Peyer's patch (tissue), 4 donors: ENCODE measurements at places on chromosomes 5 and 9. TPM values are rescaled to one million over a fixed set of nuclear protein-coding genes. Genes with fewer than 3 reads are reported as not detected.

The ORM2 gene
- total RNA-seq, result not detected

The NUTM2G gene
- total RNA-seq, result not detected

The N4BP3 gene
- 1.4 TPM for total RNA-seq

The DMGDH gene
- 0.94 TPM for total RNA-seq

DNA sequence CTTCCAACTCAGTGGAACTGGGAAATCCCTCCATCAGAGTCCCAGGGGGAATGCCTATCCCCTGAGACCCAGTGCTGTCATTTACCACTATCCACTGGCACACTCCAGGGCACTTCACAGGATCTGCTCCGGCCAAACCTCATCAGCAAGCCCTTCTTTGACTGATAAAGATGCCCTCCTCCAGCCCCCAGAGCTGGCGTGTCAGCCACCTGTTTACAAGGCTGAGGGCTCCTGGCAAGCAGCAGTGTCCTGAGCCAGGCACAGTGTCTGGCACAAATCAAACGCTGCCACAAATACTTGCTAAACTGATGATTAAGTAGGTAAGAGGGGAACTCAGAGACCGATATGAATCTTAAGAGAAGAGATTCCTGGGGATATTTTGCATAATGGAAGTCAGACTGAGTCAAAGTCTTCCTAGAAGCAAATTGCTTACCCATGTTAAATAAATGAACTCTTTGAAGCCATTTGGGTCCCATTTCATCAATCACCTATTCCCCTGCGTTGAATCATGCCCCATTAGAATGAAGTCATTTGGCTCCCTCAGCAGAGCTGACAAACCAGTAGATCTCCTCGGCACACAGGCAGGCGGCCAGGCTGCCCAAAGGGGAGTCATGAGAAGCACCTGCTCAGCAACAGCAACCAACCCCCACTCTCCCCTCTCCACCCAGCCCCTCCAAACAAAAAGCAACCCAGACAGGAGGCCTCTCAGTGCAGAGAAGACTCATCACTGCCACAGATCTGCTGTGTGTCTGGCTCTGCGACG is 97.4 kb downstream of the CDK5RAP2 start:
- H3K4me1 ChIP-seq, result no peaks in the 10 kb centered on the region
- H3K27me3 ChIP-seq, result no peaks in the 10 kb centered on the region
- no peak for DNase-seq
- no peak overlapping the region for H3K27ac ChIP-seq

DNA sequence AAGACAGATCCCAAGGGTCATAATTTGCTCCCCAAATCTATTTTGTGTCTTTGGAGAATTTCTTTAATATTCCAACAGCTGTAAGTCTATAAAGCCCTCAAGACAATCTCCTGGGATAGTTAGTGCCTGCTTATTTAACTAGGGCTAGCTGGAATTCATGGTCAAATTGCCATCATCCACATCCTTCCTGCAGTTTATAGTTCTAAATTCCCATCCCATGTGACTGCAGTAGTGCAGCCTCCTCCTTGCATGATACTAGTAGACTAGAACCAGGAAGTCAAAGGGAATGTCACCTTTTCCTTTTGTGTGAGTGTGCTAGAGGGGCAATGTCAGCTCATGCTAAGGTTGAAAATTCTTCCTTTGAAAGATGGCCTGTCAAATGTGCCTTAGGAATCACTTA is 214.8 kb upstream of the PIK3R1 start:
- H3K36me3 ChIP-seq, result no peaks in the 10 kb centered on the region
- no peaks in the 10 kb centered on the region for H3K4me1 ChIP-seq
- no peak overlapping the region for H3K27ac ChIP-seq
- H3K27me3 ChIP-seq, result no peaks in the 10 kb centered on the region
- H3K4me3 ChIP-seq, result no peak overlapping the region

DNA sequence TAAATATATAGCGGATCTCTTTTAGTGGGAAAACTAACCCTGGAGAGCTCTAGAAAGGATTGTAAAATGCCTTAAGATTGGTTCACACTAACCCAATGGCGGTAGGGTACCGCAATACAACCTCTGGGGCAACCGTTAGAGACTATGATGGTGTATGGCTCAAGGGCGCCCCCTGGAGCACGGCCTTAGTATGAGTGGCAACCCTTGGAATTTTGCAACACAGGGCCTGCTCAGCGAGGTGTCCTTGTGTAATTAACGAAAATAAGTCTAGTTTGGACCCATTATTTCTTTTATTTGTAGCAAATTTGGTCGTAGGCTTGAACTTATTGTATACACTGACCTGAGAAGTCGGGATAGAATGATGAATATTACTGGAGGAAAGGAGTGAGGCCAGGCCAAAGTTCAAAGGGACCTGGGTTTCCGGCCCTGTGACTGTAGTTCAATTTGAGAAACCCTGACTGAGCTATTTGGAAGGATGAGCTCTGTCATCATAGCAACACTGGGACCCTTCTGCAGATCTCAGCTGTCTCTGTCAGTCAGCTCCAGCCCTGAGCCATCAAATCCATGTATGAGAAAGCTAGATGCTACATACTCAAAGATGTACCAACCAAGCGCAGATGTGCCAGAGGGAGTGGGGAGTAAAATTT is 54.8 kb downstream of the CAMK4 start:
- no peak overlapping the region for H3K4me3 ChIP-seq
- no peaks in the 10 kb centered on the region for H3K36me3 ChIP-seq
- H3K27ac ChIP-seq, result no peak overlapping the region

GRCh38 chr9:106405871-106406435 is 457.0 kb upstream of the ZNF462 start:
- DNase-seq, result no peak
- H3K4me1 ChIP-seq, result no peaks in the 10 kb centered on the region
- H3K27ac ChIP-seq, result no peak overlapping the region

GRCh38 chr5:150499437-150499956 is 8.4 kb upstream of the NDST1 start:
- no peak overlapping the region for H3K4me3 ChIP-seq
- H3K27me3 ChIP-seq, result no peaks in the 10 kb centered on the region
- no peaks in the 10 kb centered on the region for H3K4me1 ChIP-seq
- no peak for DNase-seq
- no peak overlapping the region for H3K27ac ChIP-seq
- no peaks in the 10 kb centered on the region for H3K36me3 ChIP-seq

DNA sequence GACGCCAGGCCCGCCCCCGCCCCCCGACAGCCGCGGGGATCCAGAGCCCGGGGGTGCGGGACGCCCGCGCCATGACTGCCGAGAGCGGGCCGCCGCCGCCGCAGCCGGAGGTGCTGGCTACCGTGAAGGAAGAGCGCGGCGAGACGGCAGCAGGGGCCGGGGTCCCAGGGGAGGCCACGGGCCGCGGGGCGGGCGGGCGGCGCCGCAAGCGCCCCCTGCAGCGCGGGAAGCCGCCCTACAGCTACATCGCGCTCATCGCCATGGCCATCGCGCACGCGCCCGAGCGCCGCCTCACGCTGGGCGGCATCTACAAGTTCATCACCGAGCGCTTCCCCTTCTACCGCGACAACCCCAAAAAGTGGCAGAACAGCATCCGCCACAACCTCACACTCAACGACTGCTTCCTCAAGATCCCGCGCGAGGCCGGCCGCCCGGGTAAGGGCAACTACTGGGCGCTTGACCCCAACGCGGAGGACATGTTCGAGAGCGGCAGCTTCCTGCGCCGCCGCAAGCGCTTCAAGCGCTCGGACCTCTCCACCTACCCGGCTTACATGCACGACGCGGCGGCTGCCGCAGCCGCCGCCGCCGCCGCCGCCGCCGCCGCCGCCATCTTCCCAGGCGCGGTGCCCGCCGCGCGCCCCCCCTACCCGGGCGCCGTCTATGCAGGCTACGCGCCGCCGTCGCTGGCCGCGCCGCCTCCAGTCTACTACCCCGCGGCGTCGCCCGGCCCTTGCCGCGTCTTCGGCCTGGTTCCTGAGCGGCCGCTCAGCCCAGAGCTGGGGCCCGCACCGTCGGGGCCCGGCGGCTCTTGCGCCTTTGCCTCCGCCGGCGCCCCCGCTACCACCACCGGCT is 1.0 kb downstream of the FOXE1 start:
- H3K27me3 ChIP-seq, result no peaks in the 10 kb centered on the region
- H3K36me3 ChIP-seq, result no peaks in the 10 kb centered on the region
- DNase-seq, result no peak
- no peaks in the 10 kb centered on the region for H3K4me1 ChIP-seq

DNA sequence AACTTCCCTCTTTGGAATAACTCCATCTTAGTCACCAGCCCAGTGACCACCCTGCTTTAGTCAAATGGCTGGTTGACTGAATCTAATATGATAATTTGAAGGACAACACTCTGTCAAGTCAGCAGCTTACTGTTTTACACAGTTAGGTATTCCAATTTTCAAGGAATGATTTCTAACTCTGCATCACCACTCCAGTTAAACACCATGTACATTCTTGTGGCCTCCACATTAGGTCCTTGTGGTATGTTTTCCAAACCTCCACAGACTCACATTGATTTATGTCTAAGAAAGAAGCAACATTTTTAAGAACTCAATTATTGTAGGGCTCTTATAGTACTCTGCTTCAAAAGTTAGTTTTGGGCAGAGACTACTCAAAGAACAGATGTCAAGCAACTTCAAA is 110.7 kb downstream of the TLE1 start:
- H3K27ac ChIP-seq, result no peak overlapping the region
- no peak for DNase-seq
- H3K4me1 ChIP-seq, result no peaks in the 10 kb centered on the region
- H3K4me3 ChIP-seq, result no peak overlapping the region

DNA sequence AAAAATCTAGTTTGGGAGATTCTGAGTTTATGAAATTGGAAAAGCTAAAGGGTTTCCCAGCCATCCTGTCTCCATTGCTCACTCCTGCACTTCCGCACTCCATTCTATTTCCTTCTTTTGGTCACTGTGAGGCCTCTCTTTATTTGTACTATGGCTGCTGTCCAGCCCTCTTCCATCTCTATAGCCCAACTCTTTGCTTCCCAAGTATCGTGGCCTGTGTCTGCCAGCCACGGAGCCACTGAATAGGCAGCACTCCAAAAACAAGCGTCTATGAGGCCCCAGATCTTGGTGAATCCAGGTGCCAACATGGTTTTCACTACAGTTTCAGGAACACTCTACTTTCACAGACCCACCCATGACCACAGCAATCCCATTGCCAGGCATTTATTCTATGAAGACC is 37.2 kb downstream of the GRAMD2B start:
- no peaks in the 10 kb centered on the region for H3K4me1 ChIP-seq
- no peak overlapping the region for H3K27ac ChIP-seq
- no peak for DNase-seq
- H3K27me3 ChIP-seq, result no peaks in the 10 kb centered on the region

DNA sequence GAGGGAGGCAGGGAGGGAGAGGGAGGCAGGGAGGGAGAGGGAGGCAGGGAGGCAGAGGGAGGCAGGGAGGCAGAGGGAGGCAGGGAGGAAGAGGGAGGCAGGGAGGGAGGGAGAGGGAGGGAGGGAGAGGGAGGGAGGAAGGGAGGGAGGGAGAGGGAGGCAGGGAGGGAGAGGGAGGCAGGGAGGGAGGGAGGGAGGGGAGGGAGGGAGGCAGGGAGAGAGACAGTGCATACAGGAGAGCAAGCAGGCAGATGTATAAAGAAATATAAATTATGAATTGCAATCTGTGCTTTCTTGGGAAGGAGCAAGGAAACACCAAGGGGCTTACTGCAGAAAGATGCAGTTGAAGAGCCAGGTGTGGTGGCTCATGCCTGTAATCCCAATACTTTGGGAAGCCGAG is 147.2 kb upstream of the PANK3 start:
- no peaks in the 10 kb centered on the region for H3K27me3 ChIP-seq
- H3K4me3 ChIP-seq, result no peak overlapping the region
- no peak overlapping the region for H3K27ac ChIP-seq
- no peak for DNase-seq
- no peaks in the 10 kb centered on the region for H3K36me3 ChIP-seq
- no peaks in the 10 kb centered on the region for H3K4me1 ChIP-seq

DNA sequence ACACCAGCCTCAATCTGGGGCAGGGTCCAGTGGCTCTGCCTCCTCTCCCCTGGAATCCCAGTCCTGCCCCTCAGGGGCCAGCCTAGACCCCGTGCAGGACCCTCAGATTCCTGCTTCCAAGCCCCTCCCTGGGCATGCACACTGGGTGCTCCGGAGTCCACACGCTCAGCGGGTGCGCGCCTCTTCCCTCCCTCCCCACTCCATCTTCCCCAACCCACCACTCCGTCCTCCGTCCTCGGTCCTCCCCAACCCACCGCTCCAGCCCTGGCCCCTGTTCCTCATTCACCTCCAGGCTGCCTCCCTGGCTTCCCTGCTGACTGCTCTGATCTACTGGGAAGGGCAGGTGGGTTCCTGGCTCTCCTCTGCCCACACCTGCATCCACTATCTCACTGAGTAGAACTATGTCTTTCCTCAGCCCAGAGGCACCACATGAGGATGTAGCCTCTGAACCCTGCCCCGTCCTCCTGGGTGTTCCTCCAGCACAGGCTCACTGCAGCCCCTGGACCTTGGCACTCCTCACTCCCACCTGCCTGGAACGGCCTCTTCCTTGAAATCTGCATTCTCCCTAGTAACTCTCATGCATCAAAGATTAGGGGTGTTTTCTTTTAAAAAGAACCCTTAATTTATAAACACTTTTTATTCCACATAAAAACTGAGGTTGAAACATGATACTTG is 92.8 kb downstream of the CAMSAP1 start:
- H3K4me3 ChIP-seq, result no peak overlapping the region
- H3K27me3 ChIP-seq, result no peaks in the 10 kb centered on the region
- DNase-seq, result no peak
- H3K36me3 ChIP-seq, result no peaks in the 10 kb centered on the region

DNA sequence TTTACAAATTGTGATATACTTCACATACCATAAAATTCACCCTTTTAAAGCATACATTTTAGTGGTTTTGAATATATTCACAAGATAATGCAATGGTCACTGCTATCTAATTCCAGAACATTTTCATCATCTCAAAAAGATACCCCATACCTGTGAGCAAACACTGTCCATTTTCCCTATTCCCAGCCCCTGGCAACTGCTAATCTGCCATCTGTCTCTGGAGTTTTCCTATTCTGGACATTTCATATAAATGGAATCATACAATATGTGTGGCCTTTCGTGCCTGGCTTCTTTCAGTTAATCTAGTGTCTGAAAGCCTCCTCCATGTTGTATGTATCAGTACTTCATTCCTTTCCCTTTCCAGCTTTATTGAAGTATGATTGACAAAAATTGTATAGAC is 14.7 kb downstream of the SNX30 start:
- H3K4me3 ChIP-seq, result no peak overlapping the region
- no peaks in the 10 kb centered on the region for H3K36me3 ChIP-seq
- H3K27me3 ChIP-seq, result no peaks in the 10 kb centered on the region
- H3K4me1 ChIP-seq, result peaks cover 7% of the 10 kb centered on the region
- no peak overlapping the region for H3K27ac ChIP-seq
- DNase-seq, result no peak

GRCh38 chr5:72015103-72015548 is 92.1 kb upstream of the MAP1B start:
- H3K27ac ChIP-seq, result no peak overlapping the region
- DNase-seq, result no peak
- H3K4me3 ChIP-seq, result no peak overlapping the region
- no peaks in the 10 kb centered on the region for H3K27me3 ChIP-seq
